ENCODE measurements at places on chromosomes 3 and 15.

- no peak for DNase-seq
Observed at GRCh38 chr3:112597945-112598344, 36.1 kb downstream of the SLC35A5 start.

GRCh38 chr15:63283126-63283525 is 5.7 kb downstream of the APH1B start:
- DNase-seq: peak; percentile 54

DNA sequence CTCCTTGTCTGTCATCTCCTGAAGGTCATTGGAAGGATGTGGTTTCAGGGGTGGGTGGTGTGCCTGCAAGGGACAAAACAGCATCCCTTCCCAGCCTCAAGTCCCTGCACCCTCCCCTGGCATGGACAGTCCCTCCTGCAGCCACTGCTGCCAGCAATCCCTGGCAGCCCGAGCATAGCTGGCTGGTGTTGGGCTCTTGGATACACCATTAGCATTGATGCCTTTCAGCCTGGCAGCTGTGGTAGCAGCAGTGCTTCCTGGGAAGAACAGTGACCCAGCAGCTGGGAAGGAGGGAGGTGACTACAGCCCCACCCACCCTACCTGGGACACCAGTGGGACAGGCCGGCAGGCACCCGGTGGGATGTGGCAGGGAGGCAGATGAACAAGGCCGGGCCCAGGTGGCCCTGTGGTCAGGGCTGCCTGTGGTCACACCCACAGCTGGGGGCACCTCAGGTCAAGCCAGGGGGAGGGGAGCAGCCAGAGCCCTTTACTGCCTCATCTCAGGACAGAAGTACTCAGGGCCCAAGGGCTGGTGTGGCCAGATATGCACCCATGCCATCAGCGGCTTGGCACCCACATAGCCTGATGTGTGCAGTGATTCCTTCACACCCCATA is 32.9 kb upstream of the TMEM115 start:
- no peak for DNase-seq

- DNase-seq: peak; percentile 53
Observed at GRCh38 chr15:33226559-33227181, 32.2 kb upstream of the FMN1 start.

- DNase-seq: no peak
Observed at GRCh38 chr3:127679534-127680145, 6.9 kb downstream of the ABTB1 start.

DNA sequence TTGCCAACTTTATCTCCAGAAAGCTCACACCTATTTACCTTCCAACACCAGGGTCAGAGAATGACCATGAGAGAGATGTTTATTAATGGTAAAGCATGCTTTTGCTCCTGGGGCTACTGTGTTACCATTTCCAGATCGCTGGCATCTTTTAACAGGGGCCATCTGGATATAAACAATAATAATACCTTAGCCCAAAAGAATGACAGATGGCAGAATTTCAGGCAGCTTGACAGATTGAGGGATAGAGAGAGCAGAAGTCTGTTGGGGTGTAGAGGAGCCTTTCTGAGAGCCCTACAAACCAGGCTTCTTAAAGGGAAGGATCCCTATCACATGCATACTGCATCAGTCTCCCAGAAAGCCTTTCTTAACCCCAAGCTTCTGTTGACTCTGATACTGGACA is 17.7 kb downstream of the RBP1 start:
- DNase-seq: no peak

DNA sequence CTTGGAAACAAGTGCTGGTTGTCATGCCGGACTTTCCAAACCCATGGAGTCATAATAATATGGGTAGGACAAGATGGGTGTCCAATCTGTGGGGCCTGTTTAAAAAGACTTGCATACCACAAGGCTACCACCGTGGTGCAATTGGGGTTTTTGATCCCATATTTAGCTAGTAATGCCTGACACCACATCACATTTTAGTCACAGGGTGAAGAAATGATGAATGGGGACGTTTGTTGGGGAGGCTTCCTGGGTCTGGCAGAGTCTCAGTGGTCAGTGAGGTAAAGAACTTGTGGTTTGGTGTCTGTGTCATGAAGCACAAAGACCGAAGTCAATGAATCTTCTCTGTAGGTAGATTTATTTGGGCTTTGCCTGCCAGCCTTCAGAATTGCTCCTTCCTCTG is 31.0 kb downstream of the P3H2 start:
- no peak for DNase-seq

DNA sequence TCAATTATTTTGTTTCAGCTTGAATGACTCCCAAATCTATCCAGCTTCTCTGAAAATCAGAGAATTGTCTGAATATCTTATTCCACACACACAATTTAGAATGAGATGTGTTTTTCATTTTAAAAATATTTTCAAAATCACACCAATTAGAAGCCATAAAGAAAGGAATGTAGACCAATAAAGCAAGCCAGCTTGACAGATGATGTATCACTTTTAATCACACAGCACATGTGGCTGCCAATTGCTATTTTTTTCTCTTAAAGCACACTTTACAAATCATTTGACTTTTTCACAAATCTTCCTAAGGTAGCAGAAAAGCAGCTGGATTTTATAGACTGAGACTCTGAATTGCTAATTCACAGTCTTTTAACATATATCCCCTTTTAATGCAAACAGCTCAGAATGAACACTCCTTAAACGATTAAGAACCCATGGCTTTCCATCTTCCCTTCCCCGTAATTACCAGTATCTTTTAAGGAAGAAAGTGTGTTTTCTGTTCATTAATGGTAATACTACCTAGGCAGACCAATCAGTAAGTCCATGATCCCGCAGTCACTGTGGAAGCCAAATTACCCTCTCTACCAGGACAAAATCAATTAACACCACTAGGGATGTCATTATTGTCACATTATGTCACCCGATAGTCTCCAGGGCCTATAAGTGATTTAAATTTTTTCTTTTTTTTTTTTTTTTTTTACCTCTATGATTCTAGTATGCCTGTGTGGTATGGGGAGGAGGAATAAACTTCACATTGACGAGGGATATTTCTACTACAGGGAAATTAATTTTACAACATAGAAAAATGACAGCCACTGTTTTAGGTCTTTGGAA is 250.0 kb upstream of the VEPH1 start:
- DNase-seq: no peak

- DNase-seq: no peak
Observed at GRCh38 chr3:170751083-170751898, 118.7 kb downstream of the RPL22L1 start.

DNA sequence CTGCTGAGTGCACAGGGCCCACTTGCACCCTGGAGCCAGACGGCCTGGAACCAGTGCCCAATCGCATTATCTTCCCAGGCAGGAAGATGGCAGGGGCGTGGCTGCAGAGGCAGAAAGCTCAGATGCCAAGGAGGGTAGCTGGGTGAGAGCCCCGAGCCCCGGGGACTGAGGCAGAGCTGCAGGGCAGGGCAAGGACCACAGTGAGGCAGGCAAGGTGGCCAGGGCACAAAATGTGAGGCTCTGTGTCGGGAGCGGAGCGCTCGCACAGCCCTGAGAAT is 1.6 kb upstream of the CCDC33 start:
- no peak for DNase-seq

- DNase-seq: no peak
Observed at GRCh38 chr3:4644951-4645350, 151.8 kb downstream of the ITPR1 start.

- peak; percentile 89 for DNase-seq
Observed at GRCh38 chr15:59501597-59501996, 63.6 kb downstream of the FAM81A start.

DNA sequence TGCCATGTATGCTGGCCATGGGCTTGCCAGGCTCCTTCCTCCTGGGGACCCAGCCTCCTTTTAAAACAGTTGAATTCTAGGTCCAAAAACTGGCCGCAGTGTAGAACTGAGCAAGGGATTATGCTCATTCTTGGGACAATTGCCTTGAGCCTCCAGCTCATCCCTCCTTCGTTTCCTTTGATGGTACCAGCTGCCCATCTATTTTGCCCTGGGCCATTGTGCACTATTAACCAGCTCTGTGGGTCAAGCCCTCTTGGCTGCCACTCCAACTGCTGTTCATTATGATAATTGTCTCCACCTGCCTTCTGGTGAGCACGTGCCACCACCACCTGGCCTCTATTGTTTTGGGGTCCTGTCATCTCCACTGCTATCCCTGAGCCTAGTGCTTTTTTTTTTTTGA is 75.8 kb upstream of the SYN2 start:
- DNase-seq: no peak

- no peak for DNase-seq
Observed at GRCh38 chr3:47016934-47017435, 37.5 kb downstream of the NBEAL2 start.

GRCh38 chr3:137944593-137944992 is 65.4 kb upstream of the CLDN18 start:
- no peak for DNase-seq

DNA sequence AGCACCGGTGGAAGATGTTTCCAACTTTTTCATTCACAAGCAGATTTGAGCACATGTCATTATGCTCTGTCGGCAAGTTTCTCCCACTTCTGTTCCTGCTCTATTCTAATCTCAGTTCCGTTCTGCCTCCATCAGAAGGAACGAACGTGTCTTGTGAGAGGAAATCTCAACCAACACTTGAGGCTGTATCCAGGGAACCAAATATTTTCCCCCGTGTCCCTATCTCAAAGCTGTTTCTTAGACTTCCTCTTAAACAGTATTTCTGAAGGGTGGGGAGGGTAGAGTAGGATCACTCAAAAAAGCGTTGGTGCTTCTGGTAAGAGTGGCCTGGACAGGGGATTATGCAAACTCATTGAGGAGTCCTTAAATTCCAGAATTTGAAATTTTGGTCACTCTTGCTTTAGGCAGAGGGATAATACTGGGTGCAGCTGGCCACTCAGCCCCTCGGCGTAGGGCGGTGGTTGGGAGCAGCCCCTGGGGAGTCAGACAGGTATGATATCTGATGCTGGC is 54.9 kb downstream of the FRMD4B start:
- peak; percentile 56 for DNase-seq

DNA sequence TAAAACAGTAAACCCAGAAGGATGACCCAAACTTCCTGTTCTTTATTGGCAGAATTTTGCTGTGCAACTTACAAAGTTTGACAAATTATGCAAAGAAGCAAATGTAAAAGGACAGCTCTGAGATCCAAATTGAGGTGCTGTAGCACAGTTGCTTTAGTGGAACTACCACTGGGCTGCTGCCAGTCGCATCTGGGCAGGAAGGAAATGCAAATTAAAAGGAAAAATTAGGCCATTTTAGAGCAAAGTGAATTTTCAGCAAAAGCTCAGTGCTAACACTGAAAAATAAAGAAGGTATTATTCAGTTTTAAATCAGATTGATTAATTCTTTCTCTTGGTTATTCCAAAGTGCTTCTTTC is 104.5 kb downstream of the ZMAT3 start:
- DNase-seq: no peak

- no peak for DNase-seq
Observed at GRCh38 chr15:89217031-89217430, 4.3 kb downstream of the RLBP1 start.

DNA sequence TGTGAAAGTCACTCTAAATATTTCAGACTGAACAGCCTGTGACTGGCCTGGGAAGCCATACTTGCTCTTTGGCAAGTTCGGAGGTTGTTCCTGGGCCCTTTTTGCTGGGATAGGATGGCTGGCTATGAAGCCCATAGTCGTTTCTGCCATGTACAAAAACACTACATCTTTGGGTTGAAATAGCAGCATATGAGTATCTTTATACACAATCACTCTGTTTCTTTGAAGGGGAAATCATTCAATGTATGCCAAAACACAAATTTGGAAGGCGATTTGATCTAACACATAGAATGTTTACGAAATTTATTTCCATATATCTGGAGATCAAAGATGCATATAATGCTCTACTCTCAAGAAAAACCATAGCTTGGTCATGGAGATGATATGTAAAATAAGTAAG is 192.9 kb downstream of the SQOR start:
- no peak for DNase-seq

DNA sequence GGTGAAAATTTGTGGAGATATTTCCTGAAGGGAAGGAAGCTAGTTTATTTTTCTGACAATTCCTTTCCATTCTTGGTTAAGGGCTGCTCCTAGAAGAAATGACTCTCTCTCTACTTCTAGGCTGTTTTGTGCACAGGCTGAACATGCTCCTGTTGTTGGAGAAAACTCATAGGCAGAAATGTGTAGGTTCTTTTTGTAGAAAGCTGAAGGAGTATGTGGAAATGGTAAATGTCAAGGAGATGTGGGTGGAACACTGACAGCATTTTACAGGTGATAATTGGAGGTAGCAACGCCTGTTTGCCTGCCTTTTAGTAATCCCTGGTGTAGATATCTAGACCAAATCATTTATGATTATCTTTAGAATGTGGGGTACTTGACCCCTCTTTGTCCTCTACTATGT is 322.2 kb upstream of the TBC1D5 start:
- DNase-seq: no peak

GRCh38 chr3:30655187-30655812 is 48.9 kb downstream of the TGFBR2 start:
- DNase-seq: peak; percentile 7

DNA sequence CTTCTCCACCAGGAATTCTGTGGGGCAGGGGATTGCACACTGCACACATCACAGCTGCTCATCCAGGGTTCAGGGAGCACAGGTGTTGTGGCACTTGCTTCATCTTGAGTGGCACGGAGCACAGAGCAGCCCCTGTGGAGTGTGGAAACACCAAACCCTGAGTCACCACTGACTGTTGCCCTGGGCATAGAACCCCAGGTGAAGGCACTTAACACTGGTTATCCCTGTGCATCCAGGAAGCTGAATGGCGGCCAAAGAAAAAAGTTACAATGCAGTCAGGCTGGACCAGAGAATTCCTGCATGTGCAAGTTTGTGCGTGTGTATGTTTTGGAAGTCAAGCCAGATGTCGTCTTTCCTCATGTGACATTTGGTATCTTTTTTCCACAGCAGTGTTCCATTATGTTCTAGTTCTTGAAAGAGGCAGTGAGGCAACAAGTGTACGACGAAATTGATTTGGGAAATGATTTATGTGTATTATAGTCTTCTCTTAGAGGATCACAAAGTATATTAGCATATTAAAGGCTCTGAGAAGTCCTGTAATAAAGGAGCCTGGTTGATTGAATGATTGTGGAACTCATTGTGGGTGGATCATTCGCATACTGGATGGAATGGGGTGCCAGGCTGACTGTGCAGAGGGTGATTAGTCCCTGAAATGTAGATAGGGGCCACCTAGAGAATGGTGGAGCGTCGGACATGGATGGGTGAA is 292.3 kb downstream of the TLE3 start:
- peak; percentile 82 for DNase-seq

- DNase-seq: peak; percentile 48
Observed at GRCh38 chr3:130093741-130094391, 12.2 kb downstream of the ALG1L2 start.

DNA sequence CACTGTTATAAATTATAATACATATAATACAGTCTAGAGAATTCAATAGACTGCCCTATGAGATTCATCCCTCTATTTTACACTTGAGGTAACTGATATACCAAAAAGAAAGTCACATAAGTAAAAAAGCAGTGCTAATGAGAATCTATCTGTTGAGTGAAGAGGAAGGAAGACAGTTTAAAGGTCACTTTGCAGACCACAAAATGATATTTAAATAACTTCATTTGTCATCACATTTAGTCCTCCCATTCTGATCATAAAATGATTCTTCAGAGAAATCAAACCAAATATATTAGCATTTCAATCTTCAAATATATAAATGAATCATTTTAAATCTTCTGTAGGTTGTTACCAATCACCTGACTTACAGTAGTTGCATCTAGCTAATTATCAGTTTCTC is 60.5 kb upstream of the CCDC50 start:
- DNase-seq: no peak

All from trophoblast cell (in vitro differentiated cells and primary cell).